ENCODE measurements at places on chromosomes 11 and 22.

- DNase-seq, result peak; percentile 40
Measured at GRCh38 chr11:78195917-78196560, 7.3 kb downstream of the USP35 start.

DNA sequence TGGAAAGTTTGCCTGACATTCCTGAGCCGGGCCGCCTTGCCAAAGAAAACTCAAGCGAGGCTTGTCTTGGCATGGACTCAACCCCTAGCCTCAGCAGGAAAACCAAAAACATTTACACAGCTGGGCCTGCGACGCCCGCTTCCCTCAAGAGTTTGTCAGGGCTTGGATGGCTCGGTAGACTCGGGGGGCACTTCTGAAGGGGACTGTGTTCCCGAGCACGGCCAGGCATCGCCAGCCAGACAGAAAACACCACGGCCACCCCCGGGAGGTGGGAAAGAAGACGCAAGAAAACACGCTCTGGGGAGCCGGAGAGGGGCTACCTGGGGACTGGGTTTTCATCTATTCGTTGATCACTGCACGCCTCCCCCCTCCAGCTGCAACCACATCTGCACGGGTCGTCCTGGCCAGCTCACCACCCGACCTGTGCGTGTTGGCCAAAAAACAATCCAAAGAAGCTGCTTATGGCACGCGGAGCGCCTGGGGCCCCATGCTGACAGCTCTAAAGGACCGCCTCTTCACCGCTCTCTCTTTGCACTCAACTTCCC, 380.7 kb downstream of the MN1 start:
- peak; percentile 95 for DNase-seq

DNA sequence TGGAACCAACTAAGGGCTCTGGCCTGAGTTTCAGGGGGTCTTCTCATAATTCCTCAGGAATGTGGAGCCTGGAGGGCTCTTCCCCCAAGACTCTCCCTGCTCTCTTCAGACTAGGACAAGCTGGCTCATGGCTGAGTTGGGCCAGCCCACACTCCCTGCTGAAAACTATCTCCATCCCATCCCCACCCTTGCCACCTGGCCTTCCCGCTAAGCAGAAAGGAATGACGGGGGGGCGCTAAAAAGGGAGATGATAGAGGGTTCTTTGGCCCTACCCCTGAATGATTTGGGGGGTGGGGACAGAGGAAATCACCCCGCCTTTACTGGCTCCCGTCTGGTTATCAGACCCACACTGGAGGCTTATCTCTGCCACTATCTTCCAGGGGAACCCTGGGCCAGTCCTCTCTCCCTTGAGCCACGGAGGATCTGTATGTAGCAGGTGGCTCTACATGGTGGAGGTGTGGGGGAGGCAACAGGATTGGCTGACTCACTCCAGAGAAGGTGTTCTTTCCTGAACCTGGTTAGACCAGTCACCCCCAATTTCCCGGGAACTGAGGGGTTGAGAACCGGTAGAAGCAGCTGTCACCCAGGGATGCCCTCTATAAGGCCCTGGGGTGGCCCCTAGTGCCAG, 5.7 kb downstream of the SMTN start:
- no peak for DNase-seq

DNA sequence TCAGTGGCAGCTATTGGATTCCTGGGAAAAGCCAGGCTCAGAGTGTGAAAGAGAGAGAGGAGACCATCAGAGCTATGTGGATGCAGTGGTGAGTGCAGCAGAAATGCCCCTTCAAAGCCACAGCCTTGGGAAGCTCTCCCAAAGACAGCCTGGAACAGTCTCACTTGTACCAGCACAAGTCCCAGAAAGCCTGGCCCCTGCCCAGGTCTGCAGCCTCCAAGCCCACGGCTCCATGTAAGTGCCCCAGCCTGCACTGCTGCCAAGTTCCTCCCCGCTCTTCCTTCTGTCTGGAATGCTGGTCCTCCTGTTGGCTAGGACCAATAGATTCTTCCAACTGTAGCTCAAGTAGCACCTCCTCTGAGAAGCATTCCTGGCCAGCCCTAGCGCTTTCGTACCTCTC, 539.7 kb downstream of the MIAT start:
- peak; percentile 61 for DNase-seq

- DNase-seq, result peak; percentile 34
Measured at GRCh38 chr11:65503949-65504673, 5.3 kb downstream of the MALAT1 start.

DNA sequence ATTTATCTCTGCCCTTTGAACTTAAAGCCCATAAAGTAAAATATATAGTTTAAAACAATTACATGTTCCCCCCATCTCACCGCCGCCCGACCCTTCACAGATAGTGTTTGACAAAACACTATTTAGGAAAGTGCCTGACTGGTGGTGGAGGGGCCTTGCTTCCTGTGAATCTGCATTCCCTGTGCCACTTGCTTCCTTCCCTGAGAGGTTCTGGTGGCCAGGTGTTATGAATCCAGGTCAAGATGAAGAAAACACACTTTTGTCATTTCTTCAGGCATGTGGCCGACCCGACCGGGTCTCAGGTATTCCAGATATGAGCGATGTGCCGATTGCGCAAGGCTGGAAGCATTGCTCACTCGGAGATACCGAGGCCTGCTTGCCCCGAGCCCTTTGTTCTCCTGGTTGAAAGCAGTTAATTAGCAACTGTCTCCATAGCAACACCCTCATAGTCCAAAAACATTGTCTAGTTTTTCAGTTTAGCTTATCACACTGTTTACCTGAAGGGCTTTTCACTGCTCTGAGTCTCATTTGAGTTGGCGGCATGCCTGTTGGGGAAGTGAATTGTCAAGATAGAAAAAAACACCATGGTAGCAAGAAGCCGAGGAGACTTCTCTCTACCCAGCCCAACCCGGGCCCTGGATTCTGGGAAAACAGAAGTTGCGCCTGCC, 128.3 kb downstream of the TEAD1 start:
- DNase-seq, result no peak

DNA sequence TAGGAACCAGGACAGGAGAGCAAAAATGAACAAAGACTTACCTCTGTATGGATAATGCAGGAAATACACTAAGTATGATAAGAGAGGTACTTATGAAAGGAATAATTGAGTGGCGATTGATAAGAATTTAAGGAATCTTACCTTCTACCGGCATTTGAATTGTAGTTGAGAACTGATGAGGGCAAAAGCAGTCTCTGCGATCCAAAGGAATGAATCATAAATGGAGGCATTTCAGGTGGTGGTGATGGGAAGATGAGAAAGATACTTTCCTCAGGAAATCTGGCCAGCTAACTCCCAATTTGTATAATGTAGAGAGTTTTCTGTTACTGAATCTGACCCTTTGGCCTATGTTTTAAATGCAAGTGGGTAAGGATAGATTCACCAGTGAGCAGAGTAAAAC, 71.9 kb upstream of the C11orf87 start:
- DNase-seq, result no peak

GRCh38 chr22:24410110-24410856, 17.1 kb upstream of the ADORA2A start:
- DNase-seq, result no peak

DNA sequence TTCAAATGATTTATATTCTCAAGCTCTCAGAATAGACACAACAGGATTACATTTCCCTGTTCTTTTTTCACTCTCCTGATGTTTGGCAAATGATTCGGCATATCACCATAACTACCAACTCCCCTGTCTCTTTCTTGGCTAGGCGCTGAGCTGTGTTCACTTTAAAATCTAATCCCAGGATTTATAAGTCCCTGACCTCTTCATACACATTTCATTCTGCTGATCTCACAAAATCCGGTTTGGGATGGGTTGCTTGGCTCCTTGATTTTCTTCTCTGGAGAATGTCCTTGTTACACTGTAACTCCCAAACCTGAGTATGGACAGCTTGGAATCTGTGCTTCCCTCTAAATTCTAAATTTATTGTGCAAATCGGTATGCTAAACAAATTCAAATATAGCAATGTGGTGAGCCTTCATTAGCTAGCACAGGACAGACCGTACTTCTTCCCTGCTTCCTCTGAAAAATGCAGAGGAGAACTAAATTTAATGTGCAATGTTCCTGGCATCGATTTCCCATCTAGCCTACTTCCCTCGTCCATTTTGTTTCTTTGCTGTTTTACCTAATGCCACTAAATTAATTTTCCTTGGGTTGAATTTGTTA, 858.5 kb upstream of the FAT3 start:
- peak; percentile 59 for DNase-seq

GRCh38 chr11:75024764-75025211, 36.1 kb downstream of the NEU3 start:
- no peak for DNase-seq

DNA sequence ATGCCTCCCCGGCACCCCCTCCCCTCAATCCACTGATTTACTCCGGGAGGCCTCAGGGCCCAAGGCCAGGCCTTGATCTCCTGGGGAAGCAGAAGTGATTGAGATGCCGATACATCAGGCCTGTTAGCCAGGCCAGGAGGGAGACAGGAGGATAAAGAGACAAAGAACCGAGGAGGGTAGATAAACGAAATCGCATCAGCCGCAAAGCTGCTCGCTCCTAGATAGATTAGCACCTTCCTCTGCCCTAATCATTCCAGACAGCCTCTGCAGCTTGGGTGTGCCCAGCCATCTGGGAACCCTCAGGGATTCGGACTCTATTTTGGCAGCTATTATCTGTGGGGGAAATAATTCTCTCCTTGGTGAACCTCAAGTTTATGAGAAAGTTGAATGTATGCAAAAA, 121.2 kb downstream of the ABTB2 start:
- DNase-seq, result no peak

GRCh38 chr11:65427691-65428577, 5.3 kb downstream of the NEAT1 start:
- peak; percentile 26 for DNase-seq

DNA sequence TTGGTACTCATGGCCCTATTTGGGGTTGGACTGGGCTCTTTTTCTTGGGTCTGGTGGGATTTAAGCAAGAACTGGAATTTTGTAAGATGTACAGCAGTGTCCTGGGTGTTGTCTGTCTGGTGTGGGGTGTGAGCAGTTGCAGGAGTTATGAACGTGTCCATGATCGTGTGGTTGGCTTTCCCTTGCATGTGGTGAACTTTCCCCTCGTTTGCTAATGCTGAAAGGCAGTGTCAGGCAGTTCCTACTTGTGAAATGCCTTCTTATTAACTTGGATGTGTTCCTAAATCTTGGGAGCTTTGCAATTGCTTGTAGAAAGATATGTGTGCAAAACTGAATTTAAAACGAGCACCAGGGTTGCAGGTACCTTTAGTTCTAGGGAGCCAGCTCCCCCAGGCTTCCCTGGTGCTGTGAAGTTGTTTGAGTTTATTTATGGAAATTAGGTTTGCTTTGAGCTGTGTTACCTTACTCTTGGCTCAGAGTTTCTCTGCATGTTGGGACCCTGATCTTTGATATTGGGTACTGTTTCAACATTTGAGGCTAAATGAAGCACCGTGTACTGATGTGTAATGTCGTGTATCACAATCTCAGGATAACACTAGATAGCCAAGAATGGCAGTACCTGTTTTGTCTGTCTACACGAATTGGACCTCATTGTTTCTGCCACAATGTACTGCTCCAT, 35.8 kb upstream of the HSD17B12 start:
- peak; percentile 17 for DNase-seq

GRCh38 chr11:16454289-16454863, 98.0 kb upstream of the SOX6 start:
- no peak for DNase-seq

- DNase-seq, result no peak
Measured at GRCh38 chr11:86208572-86208971, 36.0 kb upstream of the EED start.

DNA sequence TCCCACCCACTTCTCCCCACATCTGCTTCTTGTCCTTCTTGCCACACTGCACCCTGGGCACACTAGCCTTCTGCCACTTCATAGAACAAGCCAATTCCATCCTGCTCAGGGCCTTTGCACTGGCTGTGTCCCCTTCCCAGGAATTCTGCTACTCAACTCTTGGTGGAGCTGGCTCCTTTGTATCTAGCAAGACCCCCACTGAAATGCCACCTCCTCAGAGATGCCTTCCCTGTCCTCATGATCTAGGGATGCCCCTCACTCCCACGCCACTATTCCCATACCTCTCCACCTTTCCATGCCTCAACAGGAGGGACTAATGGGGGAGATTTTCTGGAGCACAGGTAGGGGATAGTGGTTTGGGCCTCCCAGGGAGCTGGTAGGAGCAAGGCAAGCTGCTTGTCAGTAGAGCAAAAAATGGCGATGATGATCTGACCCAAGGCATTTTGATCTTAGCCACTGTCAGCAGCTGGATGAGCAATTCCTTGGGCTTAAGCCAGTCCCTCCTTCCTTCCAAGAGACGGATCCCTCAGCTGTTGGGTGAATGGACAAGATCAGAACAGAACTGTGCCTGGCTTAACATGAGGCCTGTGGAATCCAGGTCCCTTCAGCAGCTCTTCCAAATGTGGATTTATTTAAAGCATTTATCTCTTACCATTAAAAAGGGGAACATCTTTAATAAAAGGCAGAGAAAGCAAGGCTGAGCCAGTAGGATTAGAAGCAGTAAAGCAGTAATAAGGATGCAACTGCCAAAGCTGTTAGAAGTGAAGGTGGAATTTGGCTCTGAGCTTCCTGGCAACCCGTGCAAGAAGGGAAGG, 4.0 kb upstream of the PRDM11 start:
- DNase-seq, result no peak

GRCh38 chr11:5225480-5225871, 1.4 kb downstream of the HBB start:
- peak; percentile 19 for DNase-seq

- peak; percentile 88 for DNase-seq
Measured at GRCh38 chr22:38461414-38462081, 6.3 kb upstream of the KDELR3 start.

- peak; percentile 55 for DNase-seq
Measured at GRCh38 chr11:47233989-47234668, 14.5 kb downstream of the ACP2 start.

DNA sequence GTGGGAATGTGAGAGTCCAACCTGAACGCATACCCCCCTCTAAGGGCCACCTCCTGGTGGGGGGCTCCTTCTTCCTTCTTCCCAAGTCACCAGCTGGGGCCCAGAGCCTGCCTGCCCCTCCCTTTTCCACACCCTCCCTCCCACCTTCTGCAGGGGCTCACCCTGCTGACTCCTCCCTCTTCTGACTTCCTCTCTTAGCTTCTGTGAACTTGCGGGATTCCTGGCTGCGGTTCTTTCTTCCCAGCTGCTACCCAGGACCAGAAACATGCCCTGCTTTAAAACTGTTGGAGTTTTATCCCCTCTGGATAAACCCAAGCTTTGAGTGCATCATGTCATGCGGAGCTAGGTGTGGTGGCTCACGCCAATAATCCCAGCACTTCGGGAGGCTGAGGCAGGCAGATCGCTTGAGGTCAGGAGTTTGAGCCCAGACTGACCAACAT, 10.2 kb downstream of the LRRC74B start:
- no peak for DNase-seq

All from femur (tissue), 1 donor.